ENCODE measurements at places on chromosomes 13 and 19.

GRCh38 chr19:55015126-55015525, 22.9 kb downstream of the GP6 start:
- DNase-seq, result no peak

- DNase-seq, result no peak
These were observed 174.0 kb upstream of the LSM14A start for GRCh38 chr19:33998302-33998701.

- no peak for DNase-seq
These were observed 1131.7 kb downstream of the SLITRK5 start for GRCh38 chr13:88802886-88803285.

DNA sequence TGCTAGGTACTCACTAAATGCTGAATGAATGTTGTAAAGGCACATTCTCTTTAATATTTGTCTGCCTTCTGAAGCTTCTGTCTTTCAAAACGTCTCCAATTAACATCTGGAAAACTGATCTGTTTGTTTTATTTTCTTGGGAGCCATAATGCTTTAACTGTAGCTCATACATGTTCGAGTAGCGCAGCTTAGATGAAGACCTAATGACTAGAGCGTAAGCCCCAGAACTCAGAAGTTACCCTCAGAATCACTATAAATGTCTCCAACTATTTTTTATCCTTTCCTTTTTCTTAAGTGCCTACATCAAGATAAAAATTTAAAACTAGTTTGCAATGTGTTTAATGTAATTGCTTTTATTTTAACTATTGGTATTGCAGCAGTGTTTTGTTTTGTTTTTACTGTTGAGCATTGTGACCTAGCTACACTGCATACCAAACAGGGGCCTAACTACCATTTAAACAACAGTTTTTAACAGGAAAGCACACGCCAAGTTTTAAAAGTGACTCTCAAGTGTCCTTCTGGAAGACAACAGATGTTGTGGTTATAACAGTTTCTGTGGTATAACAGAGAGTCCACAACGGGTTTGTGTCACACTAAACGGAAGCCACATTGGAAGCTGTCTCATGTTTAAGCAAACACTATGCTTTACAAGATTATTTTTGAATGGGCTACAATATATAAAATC, 42.0 kb downstream of the MRPL57 start:
- no peak for DNase-seq

- no peak for DNase-seq
These were observed 512.8 kb downstream of the LMO7 start for GRCh38 chr13:76148926-76149325.

DNA sequence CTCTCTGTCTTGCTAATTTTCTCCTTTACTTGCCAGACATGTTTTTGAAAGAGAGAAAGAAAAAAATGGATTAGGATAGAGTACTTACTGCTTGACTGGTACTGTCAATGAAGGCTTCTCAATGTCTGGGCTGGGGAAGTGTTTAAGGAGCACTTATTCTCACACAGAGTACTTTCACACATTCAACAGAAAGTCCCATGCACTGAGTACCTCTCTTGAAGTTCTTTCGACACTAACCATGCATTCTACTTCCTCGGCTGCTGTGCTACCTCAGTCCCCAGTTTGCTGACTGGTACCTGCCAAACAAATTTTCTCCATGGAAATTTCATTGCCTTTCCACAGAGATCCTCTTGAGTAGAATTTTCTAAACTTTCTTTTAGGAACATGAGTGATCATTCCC, 281.9 kb downstream of the RBM26 start:
- DNase-seq, result no peak

- no peak for DNase-seq
These were observed 4.8 kb upstream of the HIPK4 start for GRCh38 chr19:40394816-40395210.

- peak; percentile 69 for DNase-seq
These were observed at the start of gene ZNF599 for GRCh38 chr19:34772697-34773554. Gene ZNF599 (minus strand): TSS chr19:34773215. CDS start chr19:34772841, 374 bp downstream.

GRCh38 chr13:75425216-75426009, 56.6 kb downstream of the TBC1D4 start:
- DNase-seq, result no peak

DNA sequence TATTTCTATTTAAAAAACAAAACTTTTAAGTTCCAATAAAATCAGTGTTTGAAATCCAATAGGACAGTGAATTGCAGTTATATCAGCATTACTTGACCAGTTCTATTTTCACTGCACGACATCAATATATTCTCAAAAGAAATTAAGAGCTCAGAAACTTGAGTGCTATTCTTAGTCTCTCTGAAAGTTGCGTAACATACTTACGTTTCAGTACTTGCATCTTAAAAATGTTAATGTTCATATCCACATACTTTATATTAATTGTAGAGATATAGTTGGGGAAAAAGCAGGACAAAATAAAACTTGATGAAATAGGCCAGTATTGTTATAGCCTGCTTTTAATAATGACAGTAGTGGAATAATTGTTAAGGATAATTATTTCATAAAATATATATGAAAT, 720.5 kb upstream of the PCDH9 start:
- DNase-seq, result no peak

DNA sequence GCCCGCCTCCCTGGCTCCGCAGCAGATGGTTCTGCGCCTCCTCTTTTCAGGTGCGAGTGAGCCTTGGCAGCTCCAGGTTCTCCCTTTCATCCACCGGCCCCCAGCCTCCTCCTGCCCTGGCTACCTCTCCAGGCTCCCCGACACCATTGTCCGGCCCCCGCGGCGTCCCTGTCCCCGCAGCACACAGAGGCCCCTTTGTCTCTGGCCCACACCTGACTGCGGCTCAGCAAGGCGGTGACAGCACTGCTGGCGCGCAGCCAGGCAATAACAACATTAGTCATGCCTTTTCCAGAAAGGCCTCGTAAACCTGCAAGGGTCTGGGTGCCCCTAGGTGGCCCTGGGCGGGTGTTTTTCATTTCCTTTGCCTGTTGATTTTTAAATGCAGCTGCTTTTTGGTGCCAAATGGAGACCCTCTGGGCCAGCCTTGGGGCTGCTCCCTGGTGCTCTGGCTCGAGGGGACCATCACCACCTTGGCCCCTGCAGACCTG, 73.2 kb upstream of the MEDAG start:
- no peak for DNase-seq

DNA sequence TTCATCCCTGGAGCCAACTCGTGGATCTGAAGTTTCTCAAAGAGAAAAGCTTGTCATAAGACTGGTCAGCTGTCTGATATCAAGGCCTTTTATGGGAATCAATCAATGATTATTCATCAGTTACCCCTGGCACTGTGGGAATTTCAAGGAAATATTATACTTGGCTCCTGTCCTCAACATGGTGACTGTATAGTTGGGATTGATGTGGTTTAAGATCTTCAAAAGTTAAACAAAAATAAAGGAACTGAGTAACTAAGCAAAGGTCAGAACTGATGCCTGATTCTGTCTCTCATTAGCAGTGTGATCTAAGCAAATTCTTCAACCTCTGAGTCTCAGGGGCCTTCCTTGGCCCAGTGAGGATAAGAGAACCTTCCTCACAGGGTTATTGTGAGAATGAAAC, 22.2 kb upstream of the SERPINE3 start:
- DNase-seq, result no peak

DNA sequence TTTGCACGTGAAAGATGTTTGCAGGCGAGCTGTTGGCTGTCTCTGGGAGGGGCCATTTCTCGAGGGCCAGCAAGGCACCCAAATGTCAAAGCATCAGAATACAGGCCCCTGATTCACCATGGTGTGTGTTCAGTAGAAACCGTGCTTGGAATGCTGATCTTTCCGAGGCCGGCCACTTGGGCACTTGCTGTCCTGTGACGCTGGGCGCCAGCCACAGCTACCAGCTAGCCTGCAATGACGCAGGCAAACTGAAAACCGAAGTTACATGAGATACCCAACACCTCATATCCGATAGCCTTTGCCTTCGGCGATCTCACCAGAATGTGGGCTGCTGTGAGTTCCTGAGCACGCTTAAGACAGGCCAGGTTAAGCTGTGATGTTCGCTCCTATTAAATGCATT, 12.0 kb downstream of the THOP1 start:
- no peak for DNase-seq

DNA sequence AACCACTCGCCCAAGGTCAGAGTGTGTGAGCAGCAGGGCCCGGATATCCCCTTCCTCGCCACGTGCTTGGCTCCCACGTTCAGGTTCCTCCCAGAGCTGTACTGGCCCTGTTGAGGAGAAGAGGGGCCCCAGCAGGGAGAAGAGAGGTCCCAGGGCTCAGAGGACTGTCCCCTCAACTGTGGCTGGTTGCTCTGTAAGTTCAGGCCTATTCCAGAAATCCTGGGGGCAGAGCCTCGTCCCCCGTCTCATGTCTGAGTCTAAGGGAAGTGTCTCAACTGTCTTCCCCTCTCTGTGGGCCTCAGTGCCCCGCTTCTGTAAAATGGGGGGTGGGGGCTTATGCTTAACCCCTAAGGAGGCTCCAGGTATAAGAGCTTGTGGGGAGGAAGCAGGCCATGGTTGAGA, 3.9 kb downstream of the PPP5C start:
- DNase-seq, result no peak

DNA sequence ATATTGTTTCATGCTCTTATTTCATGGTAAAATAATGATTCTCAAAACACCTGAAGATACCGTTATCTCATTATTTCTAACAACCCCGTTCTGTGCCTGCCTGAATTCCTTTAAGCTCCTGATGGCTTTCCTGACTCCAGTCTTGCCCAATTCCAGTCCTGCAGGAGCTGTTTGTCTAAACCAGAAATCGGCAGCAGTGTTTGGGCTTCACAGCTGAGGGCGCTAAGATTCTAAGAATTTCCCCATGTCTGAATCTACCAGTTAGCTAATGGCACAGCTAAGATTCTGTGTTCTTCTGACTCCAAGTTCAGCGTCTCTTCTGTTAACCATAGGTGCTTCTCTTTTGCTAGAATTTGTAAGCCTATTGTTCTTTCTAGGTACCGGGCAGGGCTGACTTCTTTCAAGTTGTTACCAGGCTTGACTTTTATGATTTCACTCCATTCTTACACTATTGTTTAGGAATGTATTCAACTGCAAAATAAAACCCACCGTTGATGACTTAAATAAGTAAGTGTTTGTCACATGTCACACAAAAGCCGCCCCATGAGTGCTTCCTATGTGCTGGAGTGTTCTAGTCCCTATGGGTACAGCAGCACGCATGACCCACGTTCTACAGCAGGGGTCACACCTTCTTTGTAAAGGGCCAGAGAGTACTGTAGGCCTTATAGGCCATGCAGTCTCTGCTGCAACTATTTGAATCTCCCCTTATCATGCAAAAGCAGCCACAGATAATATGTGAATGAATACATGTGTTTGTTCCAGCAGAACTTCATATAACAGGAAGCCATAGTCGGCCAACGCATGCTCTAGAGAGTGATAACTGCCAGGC, 168.3 kb upstream of the RNF113B start:
- DNase-seq, result no peak

- DNase-seq, result no peak
These were observed 25.9 kb downstream of the IGFL2 start for GRCh38 chr19:46173886-46174480.

DNA sequence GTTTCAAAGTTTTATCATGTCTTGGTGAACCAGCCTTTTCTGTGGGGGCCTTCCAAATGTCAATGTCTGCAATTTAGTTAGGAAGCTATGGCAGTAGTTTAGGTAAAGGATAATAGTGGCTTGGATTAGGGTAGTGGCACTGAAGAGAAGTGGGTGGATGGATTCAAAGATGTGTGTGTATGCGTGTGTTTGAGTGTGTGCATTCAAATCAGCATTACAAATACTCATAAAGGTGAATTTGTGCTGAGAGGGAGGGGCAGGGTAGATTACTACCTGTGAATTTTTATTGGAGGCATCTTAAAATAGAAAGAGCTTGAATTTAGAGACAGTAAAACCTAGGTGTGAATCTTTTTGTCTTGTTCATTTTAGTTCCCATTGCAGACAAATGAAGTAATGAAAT, 16.9 kb downstream of the NDFIP2 start:
- no peak for DNase-seq

DNA sequence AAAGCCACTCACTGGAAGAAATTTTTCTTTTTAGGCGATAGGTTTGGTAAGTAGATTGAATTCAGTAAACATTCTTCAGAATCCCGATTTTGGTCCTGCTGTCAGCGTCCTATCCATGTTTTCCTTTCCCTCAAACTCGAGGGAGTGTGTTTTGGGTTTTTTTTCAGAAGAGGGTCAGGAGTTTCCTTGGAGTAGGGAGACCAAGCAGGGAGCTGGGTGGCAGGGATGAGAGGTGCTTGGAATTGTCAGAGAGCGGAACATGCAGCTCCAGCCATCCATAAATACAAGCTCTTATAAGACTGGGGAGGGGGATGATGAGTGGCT, 1.6 kb upstream of the PCDH8 start:
- no peak for DNase-seq

GRCh38 chr13:99392470-99393135, 85.4 kb upstream of the GPR183 start:
- no peak for DNase-seq

Data from substantia nigra (tissue), 51 donors.